ENCODE measurements at places on chromosomes 1 and 21. TPM values are rescaled to one million over a fixed set of nuclear protein-coding genes. Genes with fewer than 3 reads are reported as not detected.

Gene AIRE
- not detected for polyA plus RNA-seq

Gene BMP8B
- 0.24 TPM for polyA plus RNA-seq

Gene C21orf58
- 0.80 TPM for polyA plus RNA-seq

Gene OR2M3
- polyA plus RNA-seq, result not detected

Gene CNTN2
- not detected for polyA plus RNA-seq

Gene TBX15
- not detected for polyA plus RNA-seq

Gene CITED4
- 2.4 TPM for polyA plus RNA-seq

Gene F13B
- polyA plus RNA-seq, result not detected

Gene KIAA1614
- polyA plus RNA-seq, result not detected

Gene DENND2D
- polyA plus RNA-seq, result 22.4 TPM

Gene ATP6V1G3
- polyA plus RNA-seq, result not detected

Gene CACHD1
- not detected for polyA plus RNA-seq

Gene AADACL3
- polyA plus RNA-seq, result not detected

Gene ESRRG
- polyA plus RNA-seq, result not detected

DNA sequence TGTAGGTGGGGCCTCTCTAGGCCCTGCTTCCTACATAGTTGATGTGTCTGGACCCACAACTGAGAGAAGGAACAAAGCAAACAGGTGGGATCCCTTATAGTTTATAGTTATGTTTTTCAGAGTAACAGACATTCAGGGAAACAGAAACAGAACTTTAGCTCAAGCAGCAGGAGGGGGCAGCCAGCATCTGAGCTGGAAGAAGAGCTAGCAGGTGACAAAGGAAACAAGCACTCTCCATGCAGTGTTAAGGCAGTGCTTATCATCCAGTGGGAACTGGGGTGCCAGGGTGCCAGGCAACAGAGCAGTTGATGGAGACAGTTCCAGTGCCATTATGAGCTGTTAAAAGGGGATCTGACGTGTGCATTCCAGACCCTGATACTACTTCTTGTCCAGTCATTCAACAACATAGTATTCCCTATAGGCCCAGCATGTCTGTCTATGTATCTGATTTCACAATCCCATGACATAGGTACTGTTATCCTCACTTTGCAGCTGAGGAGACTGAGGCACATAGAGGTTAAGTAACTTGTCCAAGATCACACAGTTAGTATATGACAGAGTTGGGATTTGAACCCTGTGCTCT lies 13.5 kb downstream of the HIVEP3 start:
- no peak for DNase-seq

DNA sequence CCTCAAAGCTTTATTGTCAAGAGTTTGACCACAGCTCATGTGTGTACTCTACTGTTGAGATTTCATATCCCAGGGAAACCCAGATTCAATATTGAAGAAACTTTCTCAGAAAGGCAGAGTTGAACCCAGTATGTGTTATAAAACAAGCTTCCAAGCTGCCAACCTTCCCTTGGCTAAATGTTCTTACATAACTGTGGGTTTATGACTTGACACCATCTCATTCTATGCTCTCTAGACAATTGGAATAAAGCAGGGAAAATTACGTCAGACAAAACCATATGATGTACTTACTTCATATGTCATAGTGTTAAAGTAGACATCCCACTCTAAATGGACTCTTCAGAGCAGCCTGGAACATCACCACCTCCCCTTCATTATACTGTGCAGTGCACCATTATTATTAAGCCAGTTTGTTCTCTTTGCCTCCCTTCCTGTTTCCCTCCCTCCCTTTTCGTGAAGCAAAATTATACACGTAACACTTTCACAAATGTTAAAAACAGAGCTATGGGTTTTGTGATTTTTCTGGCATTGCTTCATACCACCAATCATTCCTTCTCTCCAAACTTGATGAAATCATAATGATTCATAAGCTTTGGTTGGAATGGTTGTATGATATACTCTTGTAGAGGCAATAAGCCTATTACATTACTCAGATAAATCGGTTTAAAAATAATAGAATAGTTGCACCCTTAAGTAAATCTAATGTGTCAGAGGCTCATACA lies 507.2 kb downstream of the LTN1 start:
- DNase-seq, result no peak

DNA sequence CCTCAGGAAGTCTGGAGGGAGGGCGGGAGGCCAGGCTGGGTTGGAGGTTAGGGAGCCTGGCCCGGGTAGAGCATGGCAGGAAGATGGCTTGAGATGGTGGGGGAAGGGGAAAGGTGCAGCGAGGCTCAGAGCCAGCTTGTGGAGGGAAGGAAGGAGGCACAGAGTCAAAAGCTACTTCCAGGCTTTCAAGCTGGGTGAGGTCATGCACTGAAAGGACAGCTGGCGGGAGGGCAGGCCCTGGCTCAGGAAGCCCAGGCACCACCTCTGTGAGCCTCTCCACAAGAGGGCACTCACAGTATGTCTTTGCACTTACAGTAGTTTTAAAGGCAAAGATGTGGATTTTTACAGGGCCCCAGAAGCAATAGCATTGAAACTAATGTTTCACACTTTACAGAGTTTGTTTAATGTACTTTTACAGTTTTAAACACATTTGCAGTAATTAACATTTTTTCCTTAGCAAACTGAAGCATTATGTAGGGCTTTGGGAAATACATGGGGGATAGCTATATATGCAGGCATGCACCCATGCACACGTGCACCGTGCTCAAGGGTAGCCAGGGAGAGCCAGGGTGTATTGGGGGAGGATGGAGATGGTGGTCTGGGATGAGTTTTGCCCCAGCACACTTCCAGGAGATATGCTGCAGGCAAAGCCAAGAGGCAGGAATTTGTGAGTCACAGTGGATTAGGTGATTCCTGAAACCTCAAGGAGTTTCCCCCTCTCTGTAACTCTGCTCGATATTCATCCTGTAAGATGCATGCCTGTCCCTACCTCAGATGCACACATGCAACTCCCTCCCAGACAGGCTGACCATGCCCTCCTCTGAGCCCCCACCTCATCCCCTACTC lies 6.1 kb upstream of the ADAM15 start:
- peak; percentile 77 for DNase-seq

GRCh38 chr1:57550092-57550491 lies 126.2 kb upstream of the DAB1 start:
- DNase-seq, result no peak

DNA sequence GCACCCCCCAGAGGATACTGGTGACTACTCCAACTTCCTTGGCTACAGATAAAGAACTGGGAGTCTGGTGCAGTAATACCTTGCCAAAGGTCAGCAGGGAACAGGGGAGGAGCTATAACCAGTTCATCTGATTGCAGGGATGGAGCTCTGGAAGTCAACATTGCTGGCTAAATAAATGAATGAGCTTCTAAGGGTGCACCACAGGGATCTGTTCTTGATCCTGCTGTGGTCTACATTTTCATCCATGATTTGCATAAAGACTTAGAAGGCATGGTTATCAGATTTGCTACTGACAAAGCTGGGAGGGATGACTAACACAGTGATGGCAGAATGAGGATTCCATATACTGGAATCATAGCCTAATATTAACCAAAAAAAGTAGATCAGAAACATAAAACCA lies 18.3 kb downstream of the PLEKHA6 start:
- DNase-seq, result no peak

GRCh38 chr21:26800970-26801431 lies 44.2 kb downstream of the ADAMTS1 start:
- DNase-seq, result no peak

DNA sequence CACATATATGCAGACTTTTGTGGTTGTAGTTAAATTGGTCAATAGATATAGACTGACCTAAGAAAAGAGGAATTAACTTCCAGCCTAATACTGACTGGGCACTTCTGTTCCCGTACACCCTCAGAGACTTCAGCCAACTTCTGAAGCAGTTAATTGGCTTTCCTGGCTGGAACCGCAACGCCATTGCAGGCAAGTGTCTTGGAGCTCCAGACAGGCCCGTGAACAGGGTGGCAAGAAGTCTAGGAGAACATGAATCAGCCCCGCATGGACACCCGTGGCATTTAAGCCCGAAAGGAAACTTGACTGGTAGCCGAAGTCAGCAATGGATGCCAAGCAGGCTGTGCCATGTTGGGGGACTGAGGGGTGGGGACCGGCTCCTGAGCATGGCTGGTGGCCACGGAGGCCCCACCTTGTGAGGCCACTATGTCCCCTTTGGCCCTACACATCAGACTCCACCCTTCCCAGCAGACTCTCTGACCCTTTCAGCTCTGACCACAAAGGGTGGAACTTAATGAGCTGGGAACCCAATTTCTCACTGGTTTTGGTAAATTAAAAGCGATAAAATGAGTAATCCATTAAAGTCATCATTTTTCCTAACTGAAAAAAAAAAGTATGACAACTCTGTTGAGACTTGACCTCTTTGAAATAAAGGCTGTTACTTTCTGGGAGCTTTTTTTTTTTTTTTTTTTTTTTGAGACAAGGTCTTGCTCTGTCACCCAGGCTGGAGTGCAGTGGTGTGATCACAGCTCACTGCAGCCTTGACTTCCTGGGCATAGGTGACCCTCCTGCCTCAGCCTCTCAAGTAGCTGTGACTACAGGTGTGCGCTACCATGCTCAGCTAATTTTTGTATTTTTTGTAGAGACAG lies 54.1 kb downstream of the RUNX1 start:
- DNase-seq, result peak; percentile 70

DNA sequence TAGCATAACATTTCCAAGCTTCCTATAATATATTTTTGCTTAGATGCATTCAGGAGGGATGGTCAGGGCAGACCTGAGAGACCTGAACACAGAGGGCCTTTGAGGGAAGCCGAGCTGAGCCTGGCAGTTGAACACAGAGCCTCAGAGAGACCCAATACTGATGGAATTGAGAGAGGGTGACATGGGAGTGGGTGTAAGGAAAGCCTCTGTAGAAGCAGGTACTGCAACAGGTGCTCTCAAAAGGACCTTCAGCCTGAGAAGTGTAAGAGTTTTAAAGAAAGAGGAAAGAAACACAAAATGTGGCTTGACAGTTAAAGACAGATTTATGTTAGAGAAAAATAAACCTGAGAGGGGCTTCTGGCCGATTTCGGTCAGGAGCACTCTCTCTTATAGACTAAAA lies 73.9 kb upstream of the PGBD5 start:
- no peak for DNase-seq

DNA sequence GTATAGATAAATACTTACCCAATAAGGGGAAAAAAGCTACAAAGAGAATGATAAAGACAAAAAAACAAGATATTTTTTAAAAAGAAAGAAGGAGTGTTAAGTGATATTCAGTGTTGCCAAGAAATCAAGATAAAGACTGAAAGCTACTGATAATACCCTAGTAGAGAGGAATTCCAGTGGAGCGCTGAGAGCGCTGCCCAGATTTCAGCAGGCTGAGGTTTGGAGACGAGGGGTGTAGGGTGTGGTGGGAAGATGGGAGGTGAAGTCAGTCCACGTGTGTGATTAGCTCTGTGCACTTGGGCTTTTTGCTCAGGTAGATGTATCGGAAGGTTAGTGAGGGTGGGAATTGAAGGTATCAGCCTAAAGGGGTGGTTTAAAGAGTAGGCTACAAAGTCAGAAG lies 47.8 kb downstream of the FMN2 start:
- no peak for DNase-seq

- DNase-seq, result peak; percentile 36
These were observed 4.5 kb downstream of the C1orf232 start for GRCh38 chr1:26164036-26164860.

DNA sequence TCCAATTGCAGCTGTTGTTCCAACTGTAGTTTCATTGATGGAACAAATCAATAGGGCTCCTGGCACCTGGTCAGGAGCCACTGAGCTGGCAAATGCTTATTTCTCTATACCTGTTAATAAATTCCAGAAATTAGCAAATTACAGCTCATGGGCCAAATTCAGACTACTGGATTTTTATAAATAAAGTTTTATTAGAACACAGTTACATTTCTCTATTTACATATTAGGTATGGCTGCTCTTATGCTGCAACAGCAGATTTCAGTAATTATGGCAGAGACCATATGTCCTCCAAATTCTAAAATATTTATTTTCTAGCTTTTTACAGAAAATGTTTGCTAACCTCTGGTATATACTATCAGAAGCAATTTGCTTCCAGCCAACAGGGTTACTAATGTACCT lies 47.8 kb downstream of the DUSP10 start:
- no peak for DNase-seq

DNA sequence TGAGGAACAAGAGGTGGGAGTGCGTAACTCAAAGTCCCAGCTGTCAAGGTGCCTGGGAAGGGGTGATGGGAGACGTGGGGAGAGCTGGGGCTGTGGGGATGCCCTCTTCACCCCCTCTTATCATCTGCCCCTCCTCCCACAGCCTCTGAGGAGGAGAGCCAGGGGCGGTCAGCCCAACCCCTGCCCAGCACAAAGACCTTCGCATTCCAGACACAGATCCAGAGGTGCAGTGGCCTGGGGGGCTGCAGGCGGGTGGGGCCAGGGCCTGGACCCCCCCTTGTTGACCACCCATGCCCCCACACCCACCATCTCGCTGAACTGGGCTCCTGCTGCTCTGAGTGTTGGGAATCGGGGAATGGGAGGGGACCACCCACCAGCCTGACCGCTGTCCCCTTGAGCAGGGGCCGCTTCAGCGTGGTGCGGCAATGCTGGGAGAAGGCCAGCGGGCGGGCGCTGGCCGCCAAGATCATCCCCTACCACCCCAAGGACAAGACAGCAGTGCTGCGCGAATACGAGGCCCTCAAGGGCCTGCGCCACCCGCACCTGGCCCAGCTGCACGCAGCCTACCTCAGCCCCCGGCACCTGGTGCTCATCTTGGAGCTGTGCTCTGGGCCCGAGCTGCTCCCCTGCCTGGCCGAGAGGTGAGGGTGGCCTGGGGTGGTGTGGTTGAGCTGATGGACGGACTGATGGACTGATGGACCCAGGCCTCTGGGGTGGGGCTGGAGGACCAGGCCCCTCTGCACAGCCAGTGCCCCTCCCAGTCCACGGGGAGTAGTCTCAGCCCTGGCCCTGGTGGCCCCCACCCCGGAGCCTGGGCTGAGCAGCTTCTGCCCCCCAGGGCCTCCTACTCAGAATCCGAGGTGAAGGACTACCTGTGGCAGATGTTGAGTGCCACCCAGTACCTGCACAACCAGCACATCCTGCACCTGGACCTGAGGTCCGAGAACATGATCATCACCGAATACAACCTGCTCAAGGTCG lies 29.7 kb downstream of the TRIM11 start:
- no peak for DNase-seq

DNA sequence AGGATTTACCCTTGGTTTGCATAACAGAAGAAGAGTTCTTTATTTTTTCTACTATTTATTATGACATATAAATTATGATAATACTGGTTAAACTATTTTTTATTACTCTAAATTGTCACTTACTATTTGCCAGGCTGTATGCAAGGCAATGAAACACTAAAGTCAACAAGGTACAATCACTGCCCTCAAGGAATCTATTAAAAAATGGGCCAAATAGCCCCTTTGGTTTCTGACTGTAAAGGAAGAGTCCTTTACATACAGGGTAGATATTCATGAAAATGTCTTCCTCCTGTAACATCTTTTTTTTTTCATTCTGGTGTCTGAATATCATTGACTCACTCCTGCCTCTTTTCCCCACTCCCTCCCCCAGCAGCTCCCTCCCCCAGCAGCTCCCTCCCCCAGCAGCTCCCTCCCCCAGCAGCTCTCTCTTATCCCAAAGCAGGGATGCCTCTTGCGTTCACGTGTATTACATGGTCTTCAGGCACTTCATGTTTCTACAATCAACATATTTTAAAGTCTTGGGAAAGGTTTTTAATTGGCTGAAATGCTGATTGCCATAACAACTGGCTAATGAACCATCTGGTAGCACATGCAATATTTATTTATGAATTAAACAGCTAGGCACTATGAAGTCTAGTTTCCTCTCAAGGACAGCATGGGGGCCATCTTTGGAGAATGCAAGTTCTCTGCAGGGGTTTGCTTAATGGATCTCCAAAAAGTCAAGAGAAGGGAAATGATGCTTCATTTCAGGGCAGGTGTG lies 400.4 kb upstream of the PLXNA2 start:
- no peak for DNase-seq
